CD8-positive, alpha-beta T cell (primary cell): ENCODE measurements at places on chromosomes 5 and 9.

DNA sequence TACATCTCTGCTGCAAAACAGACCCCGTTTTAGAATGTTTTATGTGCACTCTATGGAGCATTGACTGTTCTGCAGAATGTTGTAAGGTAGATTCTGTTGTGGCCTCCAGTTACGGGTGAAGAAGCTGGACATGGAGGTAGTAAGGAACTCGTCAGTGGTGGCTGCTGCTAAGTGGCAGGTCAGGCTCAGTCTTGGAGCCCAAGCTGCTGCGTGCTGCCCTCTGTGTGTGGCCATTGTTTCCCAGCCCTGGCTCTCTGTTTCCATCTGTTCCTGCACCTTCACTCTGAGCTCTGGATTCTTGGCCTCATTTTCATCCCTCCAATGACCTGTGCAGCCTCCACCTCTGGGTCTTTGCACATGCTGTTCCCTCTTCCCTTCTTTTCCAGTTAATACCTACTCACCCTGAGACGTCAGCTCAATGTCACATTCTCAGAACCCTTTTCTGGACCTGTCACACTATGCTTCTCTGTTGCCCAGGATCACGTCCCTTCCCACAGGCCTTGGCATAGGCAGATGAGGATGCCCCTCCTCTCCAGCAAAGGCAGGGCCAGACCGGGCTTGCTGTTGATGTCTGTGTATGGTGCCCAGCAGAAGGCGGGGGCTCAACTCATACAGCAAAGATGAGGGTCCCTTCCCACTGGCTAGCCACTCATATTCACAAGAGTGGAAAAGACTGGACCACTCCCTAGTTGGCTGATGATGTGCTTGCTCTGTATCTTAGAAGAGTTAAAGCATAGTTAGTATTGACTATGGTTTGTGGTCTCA lies 97.6 kb downstream of the TENT4A start:
- no peak for DNase-seq

DNA sequence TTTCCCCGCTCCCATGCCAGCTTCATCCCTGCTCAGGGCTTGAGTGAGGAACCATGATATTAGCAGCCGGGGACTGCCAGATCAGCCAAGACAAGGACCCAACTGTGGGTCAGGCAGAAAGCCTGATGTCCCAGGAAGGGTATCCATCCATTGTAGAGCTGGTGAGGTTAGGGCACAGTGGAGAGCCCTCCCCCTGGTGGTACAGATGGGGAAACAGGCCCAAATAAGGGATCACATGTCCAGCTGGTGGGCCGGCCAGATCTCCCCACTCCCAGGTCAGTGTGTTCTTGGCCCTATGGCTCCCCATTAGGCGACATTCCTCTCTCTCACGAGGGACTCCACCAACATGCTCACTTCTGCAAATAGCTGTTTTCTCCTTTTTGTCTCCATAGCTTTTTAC lies 9.0 kb downstream of the CDX1 start:
- DNase-seq = no peak

DNA sequence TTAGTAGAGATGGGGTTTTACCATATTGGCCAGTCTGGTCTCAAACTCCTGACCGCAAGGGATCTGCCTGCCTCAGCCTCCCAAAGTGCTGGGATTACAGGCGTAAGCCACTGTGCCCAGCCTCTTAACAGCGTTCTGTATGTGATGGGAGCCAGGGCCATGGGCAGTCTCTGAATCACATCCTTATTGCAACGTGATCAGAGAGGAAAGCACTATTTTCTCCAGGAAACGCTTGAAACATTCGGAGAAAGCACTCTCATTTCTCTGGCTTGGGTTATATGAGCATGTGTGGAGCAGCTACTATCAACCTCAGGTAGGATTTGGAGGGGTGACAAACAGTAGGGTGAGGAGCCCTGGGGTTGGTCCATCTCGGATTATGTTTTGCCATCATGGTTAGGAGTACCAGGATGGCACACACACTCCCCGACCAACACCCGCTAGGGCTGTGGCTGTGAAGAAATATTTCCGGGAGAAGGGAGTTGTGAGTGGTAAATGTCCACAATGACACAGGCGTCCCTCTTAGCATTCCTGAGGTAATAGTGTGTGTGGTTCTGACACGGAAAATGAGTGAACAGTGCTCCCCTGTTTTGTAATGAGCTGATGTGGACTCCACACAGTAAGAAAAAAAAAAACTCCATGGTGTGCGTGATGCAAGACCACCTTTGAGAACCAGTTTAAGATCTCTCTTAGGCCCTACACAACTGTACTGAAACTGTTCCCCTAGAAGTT lies 406.2 kb upstream of the ZNF608 start:
- no peak for DNase-seq

DNA sequence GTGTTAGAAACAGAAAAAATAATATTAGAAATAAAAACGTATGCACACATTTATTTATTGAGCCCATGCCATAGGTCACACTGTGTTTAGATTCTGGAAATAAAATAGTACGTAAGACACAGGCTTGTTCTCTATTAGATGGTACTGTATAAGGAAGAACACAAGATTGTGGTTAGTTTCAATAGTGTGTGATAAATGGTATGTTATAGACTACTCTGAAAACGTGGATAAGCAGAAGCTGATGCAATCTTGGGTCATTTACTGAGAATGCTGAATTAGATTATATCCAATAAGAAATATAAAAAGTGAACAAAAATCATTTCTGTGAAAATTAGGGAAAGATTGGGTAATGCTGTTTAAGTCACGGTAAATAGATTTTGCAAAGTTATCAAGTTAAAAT lies 1456.4 kb upstream of the ACO1 start:
- DNase-seq = no peak

- DNase-seq = no peak
Observed at GRCh38 chr5:140202078-140202477, 27.1 kb downstream of the CYSTM1 start.

GRCh38 chr5:72129725-72130124 lies 22.4 kb downstream of the MAP1B start:
- DNase-seq = no peak

DNA sequence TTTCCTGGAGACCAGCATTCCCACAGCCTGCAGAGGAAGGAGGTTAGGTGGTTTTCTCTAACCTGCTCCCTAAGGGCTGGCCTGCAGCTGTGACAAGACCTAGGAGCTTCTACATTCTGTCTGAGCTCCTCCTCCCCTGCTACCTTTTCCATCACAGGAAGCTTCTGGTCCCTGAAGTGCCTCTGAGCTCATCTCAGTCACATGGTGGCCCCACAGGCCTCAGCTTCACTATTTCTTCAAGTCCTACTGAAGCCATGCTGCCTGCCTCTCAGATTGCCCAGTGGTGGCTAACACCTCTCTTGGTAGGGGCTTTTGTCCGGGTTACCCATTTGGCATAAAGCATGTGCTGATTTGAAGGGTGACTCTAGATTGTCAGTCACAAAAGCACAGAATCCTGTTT lies 259.4 kb downstream of the CRB2 start:
- no peak for DNase-seq

- no peak for DNase-seq
Observed at GRCh38 chr5:149383399-149383798, 4.3 kb upstream of the IL17B start.

DNA sequence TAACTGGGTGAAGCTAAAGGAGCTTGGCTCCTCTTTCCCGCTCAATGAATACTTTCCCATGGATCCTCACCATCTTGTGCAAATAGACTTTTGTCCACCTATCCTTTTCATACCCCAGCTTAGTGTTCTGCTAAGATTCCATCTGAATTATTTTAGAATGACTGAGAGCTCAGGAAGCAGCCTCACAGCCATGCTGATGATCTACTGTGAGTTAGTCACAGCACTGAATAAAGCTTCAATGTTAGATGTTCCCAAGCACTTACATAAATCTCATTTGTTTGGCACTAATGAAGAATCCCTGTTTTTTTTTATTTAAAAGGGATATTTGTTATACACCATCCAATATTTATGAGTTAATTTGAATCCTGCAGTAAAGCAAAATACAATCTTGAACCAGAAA lies 317.6 kb upstream of the TRPC7 start:
- no peak for DNase-seq

GRCh38 chr5:147668385-147668784 lies 114.1 kb downstream of the JAKMIP2 start:
- DNase-seq = no peak

DNA sequence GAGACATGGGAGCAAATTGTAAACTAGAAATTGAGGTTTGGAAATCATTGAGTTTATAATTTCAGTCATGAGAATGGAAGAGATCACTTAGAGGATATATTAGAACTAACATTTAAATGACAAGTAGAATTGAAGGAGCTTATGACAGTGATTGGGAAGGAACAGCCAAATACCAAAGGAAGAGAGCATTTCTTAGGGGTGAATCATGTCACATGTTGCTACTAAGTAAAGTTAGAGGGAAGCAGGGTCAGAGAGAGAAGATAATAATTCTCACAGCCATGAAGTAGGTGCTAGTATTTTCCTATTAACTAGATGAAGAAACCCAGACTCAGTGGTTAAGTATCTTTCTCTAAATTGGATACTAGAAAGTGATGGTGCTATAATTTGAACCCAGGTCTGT lies 59.3 kb downstream of the COMMD10 start:
- DNase-seq = no peak

GRCh38 chr9:90834828-90835595 lies 33.4 kb downstream of the SYK start:
- no peak for DNase-seq

- DNase-seq = no peak
Observed at GRCh38 chr9:72384710-72385485, 19.9 kb upstream of the ZFAND5 start.

GRCh38 chr5:35377653-35378052 lies 147.4 kb upstream of the PRLR start:
- no peak for DNase-seq

- DNase-seq = no peak
Observed at GRCh38 chr5:34865091-34865490, 26.1 kb downstream of the TTC23L start.

DNA sequence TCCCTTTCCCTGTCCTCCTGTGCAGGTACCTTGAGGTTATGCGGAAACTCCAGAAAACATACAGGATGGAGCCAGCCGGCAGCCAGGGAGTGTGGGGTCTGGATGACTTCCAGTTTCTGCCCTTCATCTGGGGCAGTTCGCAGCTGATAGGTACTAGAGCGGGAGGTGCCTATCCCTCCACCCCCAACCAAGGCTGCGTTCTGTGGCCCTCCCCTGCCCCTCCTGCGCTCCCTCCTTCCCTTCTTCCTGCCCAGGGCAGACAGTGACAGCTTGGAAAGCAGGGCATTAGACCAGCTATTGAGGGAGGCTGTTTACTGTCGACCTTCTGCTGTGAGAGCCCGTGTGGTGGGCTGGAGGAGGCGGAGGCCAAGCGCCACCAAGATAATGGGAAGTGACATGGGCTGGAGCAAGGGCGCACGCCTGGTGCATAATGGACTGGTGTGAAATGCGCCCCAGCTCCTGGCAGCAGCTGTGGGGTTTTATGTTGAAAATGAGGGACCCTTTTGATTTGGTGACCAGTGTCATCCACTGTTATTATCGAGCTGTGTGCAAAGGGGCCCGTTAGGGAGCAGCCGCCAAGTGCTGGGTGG lies 25.3 kb downstream of the PTPA start:
- no peak for DNase-seq

GRCh38 chr5:72134226-72134899 lies 27.1 kb downstream of the MAP1B start:
- DNase-seq = no peak

- DNase-seq = no peak
Observed at GRCh38 chr9:121901616-121902015, 191.5 kb downstream of the TTLL11 start.

DNA sequence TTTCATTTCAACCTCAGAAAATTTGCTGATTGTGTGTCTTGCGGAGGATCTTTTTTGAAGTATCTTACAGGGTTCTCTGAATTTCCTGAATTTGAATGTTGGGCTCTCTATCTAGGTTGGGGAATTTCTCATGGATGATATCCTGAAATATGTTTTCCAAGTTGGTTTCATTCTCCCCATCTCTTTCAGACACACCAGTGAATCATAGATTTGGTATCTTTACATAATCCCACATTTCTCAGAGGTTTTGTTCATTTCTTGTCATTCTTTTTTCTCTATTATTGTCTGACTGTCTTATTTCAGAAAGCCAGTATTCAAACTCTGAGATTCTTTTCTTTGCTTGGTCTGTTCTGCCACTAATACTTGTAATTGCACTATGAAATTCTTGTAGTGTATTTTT lies 456.9 kb downstream of the PRELID2 start:
- DNase-seq = no peak

DNA sequence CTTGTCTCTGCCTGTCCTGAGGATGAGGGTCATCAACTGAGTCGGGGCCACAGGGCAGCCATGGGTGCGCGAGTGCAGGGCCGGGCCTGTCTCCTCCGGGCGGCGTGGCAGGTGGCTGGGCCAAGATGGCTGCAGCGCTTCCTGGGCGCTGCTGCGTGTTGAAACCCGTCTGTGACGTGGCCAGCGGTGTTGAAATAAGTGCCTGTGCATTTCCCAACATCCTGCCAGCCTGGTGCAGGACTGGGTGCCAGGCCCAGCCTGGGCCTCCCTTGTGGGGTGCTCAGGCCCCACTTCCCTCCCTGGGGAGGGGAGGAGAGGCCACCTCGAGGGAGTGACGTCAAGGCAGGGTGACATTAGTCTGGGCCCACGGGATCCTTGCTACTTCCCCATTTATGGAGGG lies 45.5 kb downstream of the RXRA start:
- DNase-seq = no peak

DNA sequence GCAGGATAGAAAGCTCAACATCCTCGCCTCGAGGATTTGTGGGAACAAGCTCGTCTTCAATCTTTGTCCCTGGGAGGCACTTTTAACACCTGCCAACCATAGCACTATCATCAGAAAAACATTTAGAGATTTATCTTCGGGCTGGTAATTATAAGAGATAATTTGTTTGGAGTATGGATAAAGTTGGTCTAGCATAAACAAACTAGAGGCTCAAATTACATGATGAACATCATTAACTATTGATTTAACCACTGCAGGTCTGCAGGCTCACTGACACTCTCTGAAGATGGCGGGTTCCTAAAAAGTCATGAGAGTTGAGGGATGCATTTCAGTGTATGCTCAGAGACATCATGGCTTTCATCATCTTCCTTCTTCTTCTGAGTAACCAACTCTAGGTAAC lies 25.8 kb upstream of the PCA3 start:
- no peak for DNase-seq

DNA sequence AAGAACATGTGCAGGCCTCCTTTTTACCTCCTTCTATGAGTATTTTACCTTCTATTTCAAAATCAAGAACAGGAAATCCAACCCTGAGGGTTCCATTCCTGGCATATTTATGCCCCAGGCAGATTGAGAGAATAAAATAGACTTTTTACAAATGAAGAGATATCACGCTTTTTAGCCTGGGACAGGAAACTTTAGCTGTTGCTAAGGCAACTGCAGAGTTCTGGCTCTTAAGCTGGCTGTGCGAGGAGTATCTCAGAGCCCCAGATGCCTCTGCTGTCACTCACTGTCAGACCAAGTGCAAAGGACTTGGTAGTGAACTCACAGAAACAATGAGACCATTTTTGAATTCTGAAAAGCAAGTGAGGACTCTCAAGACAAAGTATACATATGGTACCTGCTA lies 69.5 kb upstream of the HSPB3 start:
- no peak for DNase-seq
